ENCODE measurements at places on chromosomes 3 and 15. TPM values are rescaled to one million over a fixed set of nuclear protein-coding genes. Genes with fewer than 3 reads are reported as not detected.

The KATNBL1 gene
- total RNA-seq, result 57.6 TPM

The FBXO40 gene
- not detected for total RNA-seq

The CCR2 gene
- total RNA-seq, result not detected

The ZBED2 gene
- 0.35 TPM for total RNA-seq

DNA sequence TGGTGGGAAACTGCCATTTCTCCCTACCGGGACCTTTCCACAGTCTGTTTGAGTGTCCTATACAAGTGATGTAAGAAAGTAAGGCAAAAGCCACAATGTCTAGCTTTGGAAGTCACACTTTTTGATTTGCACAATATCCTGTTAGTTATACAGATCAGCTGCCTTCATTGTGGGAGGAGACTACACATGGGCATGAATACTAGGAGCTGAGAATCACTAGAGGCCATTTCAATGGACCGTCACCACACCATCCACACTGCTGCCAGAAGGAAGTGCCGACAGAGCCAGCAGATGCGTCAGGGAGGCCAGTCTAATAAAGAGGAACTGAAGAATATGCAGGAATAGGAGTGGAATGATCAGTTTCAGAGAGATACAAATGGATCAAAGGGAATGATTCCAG, 65.8 kb downstream of the SCN11A start:
- no peak for DNase-seq
- H3K27me3 ChIP-seq, result no peaks in the 10 kb centered on the region
- H3K27ac ChIP-seq, result peak overlapping the region; percentile 74
- no peak overlapping the region for H3K4me3 ChIP-seq
- peaks cover 23% of the 10 kb centered on the region for H3K4me1 ChIP-seq

DNA sequence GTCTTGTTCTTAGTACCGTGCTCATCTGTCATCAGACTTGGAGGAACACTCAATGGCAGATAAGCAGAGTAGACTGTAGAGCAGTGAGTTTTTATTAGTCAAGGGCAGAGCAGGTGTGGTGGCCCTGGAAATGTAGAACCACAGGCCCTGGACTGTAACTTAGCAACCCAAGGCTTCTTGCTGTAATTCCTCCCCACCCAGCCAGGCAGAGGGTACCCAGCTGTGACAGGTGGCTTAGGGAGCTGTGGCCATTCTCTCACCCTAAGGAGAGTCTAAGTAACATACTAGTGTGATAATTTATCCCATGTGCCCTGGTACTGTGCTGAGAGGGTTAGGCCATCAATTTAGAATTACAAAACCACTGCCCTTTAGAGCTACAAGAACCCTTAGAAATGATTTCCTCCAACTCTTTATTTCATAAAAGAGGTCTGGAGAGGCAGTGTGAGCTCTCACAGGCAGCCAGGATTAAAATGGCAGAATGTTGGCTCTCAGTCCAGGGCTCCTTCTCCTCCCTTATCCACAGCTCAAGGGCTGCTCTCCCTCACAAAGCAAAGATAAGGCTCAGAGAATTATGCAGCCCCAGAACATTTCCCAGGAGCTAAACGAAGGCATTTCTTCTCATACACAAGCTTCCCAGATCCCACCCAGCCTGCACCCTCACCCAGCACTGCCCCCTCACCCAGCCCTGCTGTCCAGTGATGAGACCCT, 3.0 kb downstream of the POMGNT2 start:
- H3K36me3 ChIP-seq, result no peaks in the 10 kb centered on the region
- H3K27me3 ChIP-seq, result no peaks in the 10 kb centered on the region
- peaks cover 14% of the 10 kb centered on the region for H3K4me1 ChIP-seq
- no peak for DNase-seq
- no peak overlapping the region for H3K27ac ChIP-seq
- no peak overlapping the region for H3K4me3 ChIP-seq

DNA sequence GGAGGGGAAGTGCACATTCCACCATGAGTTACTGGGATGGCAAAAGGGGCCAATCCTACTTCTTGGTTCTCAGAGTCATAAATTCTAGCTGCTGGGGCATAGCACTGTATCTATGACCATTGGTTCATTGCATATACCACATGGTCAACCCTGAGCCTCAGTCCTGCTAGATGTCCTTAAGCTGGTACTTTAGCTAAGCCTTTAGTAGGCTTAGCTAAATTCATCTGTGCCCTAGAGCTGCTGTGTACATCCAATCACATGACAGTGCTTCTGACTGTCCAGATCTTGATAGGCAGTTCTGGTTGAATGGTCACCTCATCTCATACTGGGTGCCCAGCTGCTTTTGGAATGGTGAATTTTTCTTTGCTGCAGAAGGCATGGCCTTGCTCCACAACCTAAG, 8.2 kb downstream of the NDUFB4 start:
- H3K36me3 ChIP-seq, result peaks cover 23% of the 10 kb centered on the region
- H3K4me1 ChIP-seq, result no peaks in the 10 kb centered on the region
- H3K27me3 ChIP-seq, result no peaks in the 10 kb centered on the region
- DNase-seq, result no peak
- no peak overlapping the region for H3K27ac ChIP-seq
- no peak overlapping the region for H3K4me3 ChIP-seq

GRCh38 chr3:37075955-37076354, 82.6 kb downstream of the MLH1 start:
- H3K27ac ChIP-seq, result no peak overlapping the region
- H3K4me3 ChIP-seq, result no peak overlapping the region
- H3K36me3 ChIP-seq, result peaks cover 8% of the 10 kb centered on the region
- DNase-seq, result no peak
- H3K27me3 ChIP-seq, result no peaks in the 10 kb centered on the region
- H3K4me1 ChIP-seq, result peaks cover 7% of the 10 kb centered on the region

Data from PC-3 (cell line).